ENCODE measurements at places on chromosomes 16 and 17.

- no peak for DNase-seq
Observed at GRCh38 chr16:79602628-79603014, 2.1 kb upstream of the MAF start.

GRCh38 chr16:75745242-75745641, 19.0 kb upstream of the CPHXL start:
- DNase-seq: no peak

DNA sequence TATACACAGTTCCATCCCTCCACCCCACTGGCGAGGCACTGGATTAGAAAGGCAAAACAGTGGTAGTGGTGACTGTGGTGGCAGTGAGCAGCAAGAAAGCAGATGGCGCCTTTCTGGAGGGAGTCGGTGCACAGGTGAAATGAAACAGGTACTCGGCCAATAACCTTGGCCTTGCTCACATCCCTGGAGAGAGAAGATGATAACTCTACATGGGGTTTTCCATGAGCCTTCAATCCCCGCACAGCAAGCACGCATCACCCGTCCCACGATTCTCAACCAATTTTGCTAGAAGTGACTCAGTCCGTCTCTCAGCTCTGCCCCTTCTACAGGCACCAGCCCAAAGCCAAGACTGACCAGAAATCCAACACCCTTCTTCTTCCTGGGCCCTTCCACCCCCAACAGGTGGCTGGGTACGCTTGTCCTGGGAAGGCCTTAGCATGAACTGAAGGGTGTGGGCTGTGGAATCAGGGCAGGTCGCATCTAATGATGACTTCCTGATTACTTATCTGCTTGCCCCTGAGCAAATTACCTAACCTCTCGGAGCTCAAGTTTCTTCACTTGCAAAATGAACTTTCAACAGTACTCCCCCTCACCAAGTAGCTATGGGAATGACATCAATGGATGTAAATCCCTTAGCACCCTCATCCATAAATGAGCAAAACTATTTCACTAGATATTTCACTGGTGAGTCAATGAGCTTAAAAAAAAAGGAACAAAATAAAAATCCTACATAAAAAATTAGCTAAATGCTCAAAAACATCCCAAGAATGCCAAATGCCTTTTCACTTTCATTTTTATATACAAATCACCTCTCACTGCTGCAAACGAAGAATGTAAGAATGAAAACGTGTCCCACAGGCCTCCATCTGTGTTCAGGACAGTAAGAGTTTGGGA, 18.0 kb downstream of the XPO6 start:
- DNase-seq: no peak

DNA sequence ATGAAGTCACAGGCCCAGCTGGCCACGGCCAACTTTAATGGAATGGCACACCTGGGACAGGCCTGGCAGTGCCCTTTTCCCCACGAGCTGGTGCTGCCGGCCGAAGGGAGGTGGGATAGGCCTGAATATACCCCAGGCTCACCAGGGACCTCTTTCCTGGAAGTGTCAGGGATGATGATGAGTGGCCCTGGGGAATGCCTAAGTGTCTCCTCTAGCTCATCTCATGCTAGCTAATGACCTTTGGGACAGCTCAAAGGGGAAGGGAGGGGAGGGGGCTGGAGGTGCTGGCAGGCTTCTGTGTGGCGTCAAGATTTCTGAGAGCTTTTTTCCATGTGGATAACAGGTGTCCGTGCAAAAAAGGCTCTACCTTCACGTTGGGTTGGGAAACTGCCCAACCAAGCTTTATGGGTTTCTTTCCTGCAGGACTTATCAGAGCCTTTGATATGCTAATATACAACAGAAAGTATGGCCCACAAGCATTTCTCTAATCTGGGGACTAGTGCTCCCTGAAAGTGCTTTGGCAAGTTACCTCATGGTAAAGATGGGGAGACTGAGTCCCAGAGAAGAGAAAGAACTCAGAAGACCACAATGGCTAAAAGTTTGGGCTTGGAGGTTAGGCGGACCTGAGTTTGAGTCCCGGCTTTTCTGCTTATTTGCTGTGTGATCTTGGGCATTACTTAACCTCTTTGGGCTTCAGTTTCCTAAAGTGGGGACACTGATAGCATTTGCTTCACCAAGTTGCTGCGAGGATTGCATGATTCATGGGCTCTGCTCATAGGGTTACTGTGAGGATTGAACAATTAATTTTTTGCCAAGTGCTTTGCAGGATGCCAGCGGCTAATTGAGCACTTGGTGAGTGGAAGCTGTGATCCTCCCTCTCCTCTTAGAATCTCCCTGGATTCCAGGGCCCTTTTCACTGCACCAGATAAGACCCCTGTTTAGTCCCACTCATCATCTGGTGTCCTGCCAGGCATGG, 14.0 kb downstream of the ADGRG1 start:
- no peak for DNase-seq

DNA sequence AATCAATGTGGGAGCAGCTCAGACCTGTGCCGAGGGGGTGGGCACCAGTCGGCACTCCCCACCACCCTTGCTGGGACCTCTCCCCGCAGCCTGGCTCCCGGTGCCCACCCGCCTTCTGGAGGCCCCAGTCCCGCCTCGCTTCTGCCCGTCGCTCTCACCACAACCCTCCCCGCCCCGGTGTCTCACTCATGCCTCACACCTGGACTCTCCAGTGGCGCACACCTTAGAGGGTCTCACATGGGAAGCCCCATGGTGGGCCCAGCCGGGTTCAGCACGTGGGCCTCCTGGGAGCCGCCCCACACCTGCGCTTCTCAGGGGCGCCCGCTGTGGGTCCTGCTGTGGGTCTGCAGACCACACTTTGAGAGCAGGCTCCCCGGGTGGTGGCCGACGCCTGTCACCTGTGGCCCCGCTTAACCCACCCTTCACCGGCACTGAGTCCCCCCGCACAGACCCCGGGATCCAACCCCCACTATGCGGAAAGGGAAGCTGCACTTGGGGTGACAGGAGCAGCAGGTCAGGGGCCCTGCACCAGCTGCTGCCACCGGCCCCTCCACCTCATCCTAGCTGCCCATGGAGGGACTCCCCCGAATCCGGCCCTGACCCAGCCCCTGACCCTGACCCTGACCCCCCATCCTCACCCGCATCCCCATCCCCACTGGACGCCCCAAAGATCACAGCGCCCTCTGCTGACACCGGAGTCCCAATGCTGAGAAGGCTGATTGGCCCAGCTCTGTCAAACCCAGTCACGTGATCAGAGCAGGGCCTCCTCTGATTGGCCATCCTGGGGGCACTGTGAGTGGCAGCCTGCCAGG, 27.4 kb upstream of the SLC38A10 start:
- no peak for DNase-seq

DNA sequence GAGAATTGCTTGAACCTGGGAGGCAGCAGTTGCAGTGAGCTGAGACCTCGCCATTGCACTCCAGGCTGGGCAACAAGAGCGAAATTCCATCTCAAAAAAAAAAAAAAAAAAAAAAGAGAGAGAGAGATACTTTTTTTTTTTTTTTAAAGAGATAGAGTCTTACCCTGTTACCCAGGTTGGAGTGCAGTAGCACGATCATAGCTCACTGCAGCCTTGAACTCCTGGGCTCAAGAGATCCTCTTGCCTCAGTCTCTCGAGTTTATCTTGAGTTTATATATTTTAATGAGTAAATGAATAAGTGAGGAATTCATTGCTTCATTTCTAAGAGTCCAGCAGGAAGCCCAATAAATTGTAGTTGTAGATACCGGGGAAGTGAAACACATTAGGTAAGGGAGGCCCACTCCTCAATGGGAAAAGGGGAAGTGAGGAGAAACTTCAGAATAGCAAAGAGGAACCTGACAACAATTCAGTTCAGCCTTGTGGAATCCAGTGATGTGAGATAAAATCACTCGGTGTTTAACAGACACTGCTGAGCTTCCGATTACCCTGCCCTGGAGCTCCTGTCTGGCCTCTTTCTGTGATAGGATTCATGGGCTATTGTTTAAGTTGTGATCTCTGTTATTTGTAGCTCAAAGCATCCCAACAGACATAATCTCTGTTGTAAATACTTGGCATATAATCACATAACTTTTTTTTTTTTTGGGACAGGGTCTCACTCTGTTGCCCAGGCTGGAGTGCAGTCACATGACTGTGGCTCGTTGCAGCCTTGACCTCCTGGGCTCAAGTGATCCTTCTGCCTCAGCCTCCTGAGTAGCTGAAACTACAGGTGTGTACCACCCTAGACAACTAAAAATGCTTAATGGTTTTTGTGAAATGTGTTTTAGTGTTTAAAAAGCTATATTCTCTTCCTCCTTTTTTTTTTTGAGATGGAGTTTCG, 15.8 kb upstream of the ITGAM start:
- no peak for DNase-seq

- DNase-seq: no peak
Observed at GRCh38 chr16:17404941-17405689, 65.6 kb downstream of the XYLT1 start.

DNA sequence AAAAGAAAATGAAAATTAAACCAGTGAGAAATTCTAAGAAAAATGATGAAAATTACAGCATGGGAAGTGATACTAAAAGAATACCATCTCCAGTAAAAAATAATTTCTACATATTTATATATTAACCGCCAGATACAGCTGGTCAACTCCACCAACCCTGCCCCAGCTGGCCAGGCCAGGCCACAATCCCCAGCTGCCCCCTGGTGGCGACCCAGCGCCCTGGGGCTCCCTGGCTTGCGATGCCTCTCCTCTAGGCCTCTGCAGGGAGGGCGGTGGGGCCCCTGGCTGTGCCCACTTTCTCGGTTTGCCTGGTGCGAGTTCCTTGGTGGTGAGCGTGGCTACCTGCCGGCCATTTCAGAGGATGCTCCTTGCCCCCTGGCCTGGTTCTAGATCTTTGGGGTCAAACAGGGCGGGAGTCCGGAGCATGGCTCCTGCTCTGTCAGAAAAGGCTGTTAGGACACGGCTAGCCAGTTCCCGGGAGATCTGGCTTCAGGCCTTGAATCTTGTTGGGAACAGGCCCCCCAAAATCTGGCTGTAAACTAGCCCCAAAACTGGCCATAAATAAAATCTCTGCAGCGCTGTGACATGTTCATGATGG, 14.5 kb downstream of the GLIS2 start:
- DNase-seq: no peak

- DNase-seq: no peak
Observed at GRCh38 chr16:4172070-4172469, 55.8 kb upstream of the ADCY9 start.

DNA sequence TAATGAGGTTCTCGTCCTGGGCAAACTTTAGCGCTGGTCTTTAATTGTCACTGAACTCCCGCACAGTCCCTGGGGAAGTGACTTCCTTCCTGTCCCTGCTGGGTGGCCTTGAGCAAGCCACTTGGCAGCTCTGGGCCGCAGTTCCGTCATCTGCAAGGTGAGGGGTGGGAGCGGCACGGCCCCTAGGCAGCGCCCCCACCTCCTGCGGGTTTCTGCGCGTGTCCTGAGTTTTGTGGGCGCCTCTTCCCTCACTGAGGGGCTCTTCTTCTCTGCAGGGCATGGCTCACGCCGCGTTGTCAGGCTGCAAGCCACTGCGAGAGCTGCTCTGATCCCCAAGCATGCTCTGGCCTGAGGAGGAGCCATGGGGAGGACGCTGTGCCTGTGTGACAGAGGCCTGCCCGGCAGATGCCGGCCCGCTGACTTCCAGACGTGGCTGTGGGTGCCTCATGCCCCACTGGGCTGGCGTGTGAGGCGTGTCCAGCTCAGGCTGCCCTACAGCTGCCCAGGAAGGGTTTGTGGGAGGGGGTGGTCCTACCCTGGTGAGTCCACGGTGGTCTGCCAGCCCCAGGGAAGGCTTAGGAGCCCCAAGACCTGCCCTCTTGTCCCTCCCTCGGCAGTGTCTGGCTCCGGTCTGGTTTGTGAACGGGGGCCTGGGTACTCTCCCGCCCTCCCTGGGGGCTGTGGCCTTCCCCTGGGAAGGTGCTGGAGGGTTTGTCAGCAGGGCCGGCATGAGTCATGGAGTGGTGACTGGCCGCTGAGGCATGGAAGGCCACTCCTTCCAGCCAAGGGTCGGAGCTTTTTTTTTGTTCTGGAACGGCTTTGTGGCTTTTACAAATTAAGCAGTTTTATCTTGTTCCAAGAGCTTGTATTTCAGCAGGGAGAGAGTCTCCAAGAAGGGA, 182.0 kb downstream of the SEC14L1 start:
- DNase-seq: no peak

DNA sequence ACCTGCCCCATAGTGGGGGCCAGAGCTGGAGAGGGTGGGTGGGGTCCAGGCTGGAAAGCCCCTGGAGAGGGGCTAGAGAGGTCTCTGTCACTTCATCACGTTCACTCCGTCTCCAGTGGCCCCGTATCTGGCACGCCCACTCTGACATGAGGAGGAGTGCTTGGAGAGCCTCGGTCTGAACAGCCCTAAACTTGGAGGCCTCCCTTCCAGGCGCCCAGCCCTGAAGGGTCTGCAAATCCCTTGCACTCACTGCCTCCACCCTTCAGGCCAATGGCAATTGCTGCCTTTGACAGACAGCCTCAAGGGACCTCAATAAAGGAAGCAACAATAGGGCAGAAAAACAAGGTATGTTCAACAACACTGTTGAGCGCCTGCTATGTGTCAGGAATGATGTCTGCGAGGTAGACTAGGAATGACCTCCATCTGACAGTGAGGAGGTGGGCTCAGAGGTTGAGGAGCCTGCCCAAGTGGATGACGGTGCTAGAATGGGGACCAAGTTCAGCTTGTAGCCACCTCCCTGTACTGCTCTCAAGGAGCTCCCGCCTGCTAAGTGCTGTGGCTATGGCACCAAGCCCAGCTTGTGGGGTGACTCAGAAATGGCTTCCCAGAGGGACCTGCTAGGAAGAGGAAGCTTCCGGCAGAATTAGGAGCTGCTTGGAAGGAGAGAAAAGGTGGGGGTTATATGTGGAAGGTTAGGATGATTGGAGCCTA, 2.9 kb upstream of the EPX start:
- DNase-seq: no peak

All from NCI-H1048 (cell line).